ENCODE measurements at places on chromosomes 12 and 14.

GRCh38 chr14:89489761-89490437 is 72.9 kb upstream of the FOXN3 start:
- DNase-seq: no peak

GRCh38 chr14:33847066-33847465 is 103.8 kb downstream of the EGLN3 start:
- no peak for DNase-seq

DNA sequence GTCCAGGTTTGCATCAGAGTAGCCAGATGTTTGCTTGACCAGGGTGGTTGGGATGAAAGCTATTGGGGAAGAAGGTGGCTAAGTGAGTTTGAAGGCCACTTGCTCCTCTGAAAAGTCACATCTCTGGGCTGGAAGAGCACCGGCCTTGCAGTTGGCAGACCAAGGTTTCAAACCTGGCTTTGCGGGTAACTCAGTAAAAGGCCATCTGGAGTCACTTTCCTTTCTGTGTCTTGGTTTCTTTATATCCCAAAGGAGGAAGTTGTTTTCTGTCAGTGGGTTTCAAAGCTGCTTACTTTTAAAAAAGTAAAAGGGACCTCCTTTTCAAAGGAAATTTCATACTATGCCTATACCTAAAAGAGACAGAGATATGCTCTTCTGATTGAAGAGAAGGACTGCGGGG is 26.2 kb upstream of the CMA1 start:
- DNase-seq: no peak

DNA sequence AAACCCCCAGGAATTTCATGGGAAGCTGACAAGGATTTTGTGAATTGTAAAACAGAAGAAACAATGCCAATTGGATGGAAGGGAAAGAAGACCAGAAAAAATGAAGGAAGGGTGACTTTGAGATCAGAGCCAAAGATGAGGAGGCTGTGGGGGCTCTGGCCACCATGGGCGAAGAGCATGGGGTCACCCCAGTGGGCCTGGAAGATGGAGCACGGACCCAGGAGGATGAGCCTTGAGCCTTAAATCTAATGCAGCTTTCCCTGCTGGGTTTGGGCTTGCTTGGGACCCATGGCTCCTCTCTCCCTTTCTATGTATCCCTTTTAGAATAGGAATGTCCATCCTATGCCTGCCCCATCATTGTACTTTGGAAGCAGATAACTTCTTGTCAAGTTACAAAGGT is 322.2 kb downstream of the TMEM121 start:
- DNase-seq: no peak

GRCh38 chr14:91770185-91770584 is 38.3 kb upstream of the CATSPERB start:
- no peak for DNase-seq

GRCh38 chr14:52538623-52539022 is 13.7 kb downstream of the TXNDC16 start:
- DNase-seq: peak; percentile 37

DNA sequence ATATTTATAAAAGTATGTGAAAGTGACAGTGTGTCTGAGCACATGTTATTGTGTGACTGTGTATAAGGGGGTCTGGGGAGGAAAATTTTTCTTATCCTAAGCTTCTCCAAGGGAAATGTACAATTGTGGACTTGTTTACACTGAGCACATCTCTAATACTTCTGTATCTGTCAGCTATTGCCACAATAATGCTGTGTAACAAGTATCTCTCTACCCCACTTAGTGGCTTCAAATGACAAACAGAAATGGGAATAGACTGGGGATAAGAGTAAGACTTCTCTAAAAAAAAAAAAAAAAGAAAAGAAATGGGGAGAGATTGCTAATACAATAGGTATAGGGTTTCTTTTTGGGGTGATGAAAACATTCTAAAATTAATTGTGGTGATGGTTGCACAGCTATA is 44.3 kb upstream of the CCDC63 start:
- no peak for DNase-seq

DNA sequence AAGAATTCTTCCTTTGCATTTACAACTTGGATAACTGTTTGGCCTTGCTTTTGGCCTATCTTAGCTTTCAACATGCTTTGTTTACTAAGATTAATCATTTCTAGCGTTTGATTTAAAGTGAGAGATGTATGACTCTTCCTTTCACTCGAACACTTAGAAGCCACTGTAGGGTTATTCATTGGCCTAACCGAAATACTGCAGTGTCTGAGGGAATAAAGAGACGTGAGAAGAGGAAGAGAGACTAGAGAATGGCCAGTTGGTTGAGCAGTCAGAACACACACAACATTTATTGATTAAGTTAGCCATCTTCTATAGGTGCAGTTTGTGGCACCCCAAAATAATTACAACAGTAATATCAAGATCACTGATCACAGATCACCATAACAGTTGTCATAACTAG is 62.3 kb upstream of the CCDC175 start:
- no peak for DNase-seq

DNA sequence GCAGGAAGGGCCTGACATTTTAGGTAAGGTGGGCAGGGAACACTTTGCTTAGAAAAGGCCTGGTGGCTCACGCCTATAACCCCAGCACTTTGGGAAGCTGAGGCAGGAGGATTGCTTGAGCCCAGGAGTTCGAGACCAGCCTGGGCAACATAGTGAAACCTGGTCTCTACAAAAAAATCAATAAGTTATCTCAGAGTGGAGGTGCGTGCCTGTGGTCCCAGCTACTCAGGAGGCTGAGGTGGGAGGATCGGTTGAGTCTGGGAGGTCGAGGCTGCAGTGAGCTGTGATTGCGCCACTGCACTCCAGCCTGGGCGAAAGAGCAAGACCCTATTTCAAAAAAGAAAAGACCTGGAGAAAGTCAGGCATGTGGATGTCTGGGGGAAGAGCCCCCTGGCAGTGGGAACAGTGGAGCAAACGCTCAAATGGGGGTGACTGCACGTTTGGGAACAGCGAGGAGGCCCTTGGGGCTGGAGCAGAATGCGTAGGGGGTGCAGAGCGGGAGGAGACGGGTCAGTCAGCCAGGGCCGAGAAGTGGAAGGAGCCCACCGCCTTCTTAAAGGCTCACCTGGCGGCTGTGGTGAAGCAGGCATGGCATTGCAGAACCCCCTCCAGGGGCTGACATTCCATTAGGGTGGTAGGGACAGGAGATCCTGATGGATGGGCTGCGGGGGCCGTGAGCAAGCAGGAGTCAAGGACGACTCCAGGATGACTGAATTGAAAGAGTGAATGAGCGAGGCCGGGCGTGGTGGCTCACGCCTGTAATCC is 6.2 kb upstream of the KIF26A start:
- DNase-seq: no peak

- DNase-seq: no peak
Measured at GRCh38 chr12:117049295-117049694, 49.9 kb downstream of the TESC start.

DNA sequence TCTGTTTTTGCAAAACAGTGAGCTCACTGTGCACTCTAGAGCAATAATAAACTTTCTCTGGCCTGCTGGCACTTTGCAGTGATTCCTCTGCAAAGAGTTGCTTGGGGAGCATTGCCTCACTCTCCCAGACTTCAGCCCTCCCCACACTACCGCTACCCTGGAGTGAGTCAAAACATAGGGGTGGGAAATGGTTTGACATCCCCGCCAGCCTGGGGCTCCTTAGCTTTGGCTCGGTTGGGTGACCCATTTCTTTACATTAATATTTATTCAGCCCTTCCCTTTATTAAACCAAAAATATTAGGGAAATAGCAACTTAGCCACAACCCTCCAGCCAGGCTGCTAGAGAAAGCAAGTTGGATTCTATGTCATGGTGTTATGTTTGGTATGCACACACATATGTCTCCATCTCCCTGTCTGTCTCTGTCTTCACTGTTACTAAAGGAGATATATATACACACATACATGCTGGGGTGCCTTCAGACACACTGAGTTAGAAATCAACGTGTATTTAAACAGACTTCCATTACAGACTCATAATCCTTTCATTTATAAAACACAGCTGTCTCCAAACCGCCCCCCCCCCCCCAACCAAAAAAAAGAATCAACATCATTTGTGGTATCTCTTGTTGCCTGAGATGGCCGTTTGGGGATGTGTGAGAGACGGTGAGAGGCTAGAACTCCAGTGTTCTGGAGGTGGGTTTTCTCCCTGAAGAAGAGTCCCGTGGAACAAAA is 3.4 kb upstream of the IRF2BPL start:
- peak; percentile 62 for DNase-seq

DNA sequence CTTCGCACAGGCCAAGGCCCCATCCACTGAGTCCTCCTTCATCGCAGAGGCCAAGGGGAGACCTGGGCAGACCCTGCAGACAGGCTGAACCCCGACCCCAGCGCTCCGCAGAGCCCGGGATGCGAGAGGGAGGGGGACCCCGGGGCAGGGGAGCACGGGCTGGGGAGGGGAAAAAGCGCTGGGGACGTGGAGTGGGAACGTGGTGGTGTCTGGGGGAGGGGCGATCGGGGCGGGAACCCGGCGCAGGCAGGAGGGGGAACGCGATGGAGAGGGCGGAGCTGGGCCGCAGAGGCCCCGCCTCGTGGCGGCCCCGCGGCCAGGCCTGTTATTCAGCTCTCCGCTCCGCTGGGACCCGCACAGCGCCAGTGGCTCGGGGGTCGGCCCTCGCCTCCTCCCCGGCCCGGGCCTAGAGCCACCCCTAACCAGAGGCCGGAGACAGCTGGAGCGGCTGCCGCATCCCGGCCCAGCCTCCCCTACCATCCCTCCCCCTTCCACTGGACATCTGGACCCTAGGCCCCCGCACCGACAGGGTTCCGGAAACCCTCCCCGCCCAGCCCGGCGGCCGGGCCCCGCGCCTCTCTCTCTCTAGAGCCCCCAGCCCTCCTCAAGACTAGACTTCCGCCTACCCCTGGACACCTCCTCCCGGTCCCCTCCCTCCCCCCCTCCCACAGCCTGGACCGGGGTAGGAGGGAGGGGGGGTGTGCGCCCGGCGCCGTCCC is at the start of gene ARHGEF25:
Gene ARHGEF25, plus strand, starts transcription at position 328 of the 719 bp plus-strand sequence. CDS start 460 bp downstream, outside the sequence.
- DNase-seq: no peak

GRCh38 chr12:89468017-89468416 is 56.6 kb downstream of the GALNT4 start:
- DNase-seq: no peak

- no peak for DNase-seq
Measured at GRCh38 chr14:37545174-37545573, 49.9 kb downstream of the FOXA1 start.

GRCh38 chr12:123763093-123763492 is 992 bp downstream of the DNAH10 start:
- no peak for DNase-seq

DNA sequence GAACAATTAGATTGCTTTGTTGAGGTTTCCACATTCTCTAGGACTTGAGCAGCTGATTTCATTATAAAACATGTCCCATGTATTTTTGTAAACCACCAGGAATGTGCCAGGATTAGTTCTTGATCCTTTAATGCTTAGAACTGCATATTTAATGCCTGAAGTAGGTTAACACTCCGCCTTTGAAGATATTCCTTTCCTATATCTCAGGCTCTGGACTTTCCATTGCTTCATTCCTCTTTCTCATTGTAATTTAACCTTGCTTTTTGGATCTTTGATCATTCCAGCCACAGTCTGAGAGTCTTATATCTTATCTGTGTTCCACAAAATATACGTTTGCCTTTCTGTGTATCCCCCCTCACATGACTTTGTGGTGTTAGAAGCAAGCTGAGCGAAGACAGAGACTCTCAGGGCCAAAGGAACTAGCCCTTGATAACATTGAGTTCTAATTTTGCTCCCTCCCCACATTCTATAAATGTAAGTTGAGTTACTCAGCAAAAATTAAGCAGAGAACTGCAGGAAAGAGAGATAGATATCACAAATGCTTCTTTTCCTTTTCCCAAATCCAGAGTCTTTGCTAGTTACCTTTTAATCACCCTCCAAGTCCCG is 2.4 kb upstream of the CLEC1B start:
- DNase-seq: no peak

GRCh38 chr14:31070431-31070830 is 44.3 kb upstream of the STRN3 start:
- DNase-seq: no peak

DNA sequence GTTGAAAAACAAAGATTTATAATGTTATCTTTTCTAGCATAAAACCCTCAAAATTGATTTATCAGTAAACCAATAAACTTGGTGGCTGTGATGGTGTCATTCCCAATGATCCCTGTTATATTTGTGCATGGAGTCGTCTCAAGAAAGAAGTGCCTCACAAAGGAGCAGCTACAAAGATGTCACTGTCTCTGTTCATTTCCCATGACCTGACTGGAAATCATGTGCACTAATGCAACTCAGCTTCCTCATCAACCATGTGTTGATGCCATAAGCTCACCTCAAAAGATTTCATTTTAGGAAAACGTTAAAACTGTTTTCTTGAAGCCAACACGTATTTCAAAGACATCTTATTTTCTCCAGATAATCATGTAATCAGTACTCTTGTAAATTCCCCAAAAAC is 28.8 kb downstream of the CLEC1A start:
- no peak for DNase-seq

DNA sequence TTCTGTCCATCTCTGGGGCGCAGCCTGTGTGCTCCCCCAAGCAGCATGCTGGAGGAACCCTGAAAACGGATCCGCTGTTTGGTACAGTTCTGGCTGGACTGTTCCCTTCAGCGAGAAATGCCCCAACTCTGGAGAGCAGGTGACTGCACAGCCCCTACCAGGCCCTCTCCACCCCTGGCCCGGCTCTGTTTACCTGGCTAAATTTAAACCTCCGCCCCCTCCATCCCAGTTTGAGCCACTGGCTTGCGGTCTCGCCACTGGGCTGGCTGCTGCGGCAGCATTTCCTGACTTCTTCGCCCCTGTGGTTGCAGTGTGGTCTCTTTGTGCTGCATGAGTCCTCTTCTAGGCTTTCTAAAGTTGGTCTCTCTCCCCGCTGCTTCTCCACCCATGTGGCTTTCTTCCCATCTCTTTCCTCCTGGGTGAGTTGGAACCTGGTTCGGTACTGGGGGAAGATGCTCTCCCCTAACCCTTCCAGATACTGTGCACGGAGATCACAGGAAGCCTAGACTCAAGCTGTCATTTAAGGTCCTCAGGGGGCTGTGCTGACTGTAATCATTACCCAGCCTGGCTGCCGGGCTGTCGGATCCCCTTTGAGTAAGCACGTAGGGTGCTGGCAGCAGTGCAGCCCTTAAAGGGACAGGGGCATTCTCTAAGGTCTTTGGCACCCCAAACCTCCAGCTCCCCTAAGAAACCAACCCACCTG is 60.6 kb downstream of the FBXL14 start:
- DNase-seq: no peak

- DNase-seq: no peak
Measured at GRCh38 chr14:52240623-52241022, 26.9 kb upstream of the PTGDR start.

GRCh38 chr12:3019005-3019680 is 58.0 kb upstream of the TSPAN9 start:
- DNase-seq: no peak
